ENCODE measurements at places on chromosomes 7 and 10.
A peak's percentile ranks its signal among the peaks of the same experiment; 100 is the strongest.

DNA sequence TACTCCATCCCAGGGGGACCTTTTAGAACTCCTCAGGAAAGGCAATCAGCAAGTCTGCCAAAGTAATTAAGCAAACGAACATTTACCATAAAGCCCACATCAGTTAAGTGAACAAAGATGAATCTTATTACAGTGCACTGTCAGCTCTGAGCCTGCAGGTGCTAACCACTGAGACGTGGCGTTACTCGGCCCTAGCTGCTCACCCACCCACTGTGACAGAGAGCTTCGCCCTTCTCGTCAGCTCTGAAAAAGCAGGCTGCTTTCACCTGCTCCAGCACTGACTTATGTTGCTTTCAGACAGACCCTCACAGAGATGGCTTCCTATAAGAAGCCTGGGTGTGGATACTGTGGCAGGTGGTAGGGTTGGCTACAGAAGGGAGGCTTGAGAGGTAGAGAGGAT lies 57.7 kb upstream of the KCNIP2 start:
- no peak for DNase-seq

GRCh38 chr10:125711110-125711750 lies 8.3 kb upstream of the EDRF1 start:
- no peak for DNase-seq

GRCh38 chr7:16753932-16754855 lies 639 bp downstream of the TSPAN13 start:
- DNase-seq: peak; percentile 18

DNA sequence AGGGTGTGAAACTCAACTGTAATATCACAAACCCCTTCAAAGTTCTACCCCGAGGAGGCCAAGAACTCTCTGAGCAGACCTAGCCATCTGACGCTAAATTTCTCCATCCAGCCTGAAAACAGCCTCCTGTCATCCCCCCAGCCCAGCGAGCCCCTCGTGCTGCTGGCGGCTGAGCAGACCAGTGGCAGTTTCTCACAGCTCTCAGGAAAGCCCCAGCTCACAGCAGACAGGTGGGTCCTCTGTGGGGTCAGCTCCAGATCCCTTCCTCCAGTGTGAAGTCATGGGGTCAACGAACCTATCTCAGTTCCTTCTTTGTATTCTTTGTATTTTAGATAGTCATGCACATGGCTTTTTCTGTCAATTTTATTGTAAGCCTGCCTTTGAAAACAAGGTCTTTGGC lies 7.8 kb downstream of the GARIN1A start:
- no peak for DNase-seq

GRCh38 chr7:78037603-78038002 lies 239.0 kb downstream of the PHTF2 start:
- DNase-seq: no peak

DNA sequence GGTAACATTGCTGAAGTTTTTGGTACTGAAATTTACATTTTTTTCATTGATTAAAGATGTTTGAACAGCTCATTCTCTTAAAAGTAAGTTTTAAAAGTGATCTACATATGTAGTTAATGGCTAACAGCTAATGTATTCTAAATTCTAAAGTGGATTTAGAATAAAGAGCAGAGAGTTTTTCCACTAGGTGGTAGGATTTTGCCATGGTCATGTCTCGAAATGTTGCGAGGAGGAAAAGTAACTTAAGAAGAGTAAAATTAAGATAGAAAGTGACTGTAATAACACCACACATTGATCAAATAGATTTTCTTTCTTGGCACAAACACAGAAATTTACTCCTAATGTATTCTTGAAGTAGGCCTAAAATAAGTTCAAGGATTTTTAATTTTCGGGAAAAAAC lies 19.8 kb downstream of the LSMEM1 start:
- DNase-seq: no peak

DNA sequence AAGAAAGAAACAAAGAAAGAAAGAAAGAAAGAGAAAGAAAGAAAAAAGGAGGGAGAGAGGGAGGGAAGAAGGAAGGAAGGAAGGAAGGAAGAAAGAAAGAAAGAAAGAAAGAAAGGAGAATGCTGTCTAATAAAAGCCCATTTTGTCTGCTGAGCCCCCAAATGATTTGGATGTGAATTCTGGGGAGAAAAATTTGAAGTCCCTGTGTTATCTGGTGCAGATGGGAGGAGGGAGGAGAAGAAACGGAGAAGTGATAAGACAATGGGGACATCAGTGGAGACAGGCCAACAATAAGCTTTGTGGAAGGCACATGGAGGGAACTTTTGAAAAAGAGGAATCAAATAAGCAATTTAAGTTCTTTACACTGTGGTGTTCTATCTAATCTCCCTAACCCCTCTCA lies 24.6 kb upstream of the TMEM273 start:
- no peak for DNase-seq

DNA sequence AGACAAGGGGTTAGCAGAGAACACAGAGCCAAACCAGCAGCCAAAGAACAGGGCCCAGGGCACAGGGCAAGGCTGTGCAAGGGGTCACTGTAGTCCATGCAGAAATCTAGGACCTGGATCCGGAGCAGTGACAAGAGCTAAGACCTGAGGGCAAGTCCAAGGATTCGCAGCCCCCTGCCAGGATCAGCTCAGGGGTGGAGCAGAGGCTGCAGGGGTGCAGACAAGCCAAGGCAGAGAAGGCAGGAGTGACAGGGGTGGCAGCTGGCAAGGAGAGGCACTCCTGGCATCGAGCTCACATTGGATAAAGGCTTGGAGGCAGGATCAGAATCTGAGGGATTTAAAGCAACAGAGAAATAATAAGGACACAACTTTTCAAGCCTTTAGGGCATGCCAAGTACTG lies 80.7 kb upstream of the NANOS1 start:
- no peak for DNase-seq

- no peak for DNase-seq
Measured at GRCh38 chr10:42887734-42888503, 105.3 kb downstream of the BMS1 start.

GRCh38 chr7:3200504-3200903 lies 100.5 kb upstream of the SDK1 start:
- DNase-seq: peak; percentile 37

DNA sequence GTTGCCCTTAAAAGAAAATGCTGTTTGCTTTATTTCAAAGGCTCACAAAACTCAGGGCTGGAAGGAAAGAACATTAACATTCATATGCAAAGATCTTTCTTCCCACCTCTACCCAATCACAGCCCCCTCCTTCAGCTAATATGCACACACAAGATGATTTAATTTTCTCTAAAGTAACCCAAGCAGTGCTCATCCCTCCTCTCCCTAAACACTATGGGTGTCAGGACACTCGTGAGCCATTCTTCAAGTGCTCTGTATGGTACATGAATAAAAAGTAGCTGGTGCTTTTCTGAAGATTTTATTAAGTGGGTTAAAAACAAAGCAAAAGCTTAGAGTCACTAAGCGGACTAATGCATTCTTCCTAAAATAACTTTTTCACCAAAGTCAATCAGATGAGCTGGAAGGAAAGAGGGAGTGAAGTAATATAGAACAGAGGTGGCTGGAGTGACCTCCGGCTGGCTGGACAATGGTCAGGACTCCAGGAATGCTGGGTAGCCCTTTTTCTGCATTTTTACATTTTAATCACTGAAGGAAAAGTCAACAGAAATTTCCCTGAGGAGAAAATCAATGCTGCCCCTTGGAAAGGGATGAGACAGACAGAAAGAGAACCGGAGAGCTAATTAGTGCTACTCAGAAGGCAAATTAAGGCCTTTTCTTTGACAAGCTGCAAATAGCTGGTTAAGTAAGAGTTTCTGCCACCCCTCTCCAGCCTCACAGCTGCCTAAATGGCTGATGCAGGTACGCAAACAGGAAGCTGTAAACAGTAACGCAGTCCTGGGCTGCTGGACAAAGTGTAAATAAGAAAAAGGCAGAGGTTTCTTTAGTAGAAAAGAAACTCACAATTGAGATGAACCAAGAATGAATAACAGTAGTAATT lies 6.6 kb downstream of the DGKI start:
- no peak for DNase-seq

DNA sequence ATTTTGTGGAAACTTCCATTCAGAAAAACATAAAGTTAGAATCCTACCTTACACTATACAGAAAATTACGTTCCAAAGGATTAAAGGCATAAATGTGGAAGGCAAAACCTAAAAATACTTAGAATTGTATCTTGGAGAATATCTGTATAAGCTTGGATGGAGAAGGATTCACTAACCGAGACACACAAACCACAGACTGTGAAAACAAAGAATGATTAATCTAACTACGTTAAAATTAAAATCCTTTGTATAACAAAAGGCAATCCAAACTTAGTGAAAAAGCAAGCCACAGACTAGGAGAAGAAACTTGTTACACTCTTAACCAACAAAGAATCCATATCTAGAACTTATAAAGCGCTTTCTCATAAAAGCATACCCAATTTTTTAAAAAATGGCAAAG lies 678.8 kb downstream of the INHBA start:
- DNase-seq: no peak

DNA sequence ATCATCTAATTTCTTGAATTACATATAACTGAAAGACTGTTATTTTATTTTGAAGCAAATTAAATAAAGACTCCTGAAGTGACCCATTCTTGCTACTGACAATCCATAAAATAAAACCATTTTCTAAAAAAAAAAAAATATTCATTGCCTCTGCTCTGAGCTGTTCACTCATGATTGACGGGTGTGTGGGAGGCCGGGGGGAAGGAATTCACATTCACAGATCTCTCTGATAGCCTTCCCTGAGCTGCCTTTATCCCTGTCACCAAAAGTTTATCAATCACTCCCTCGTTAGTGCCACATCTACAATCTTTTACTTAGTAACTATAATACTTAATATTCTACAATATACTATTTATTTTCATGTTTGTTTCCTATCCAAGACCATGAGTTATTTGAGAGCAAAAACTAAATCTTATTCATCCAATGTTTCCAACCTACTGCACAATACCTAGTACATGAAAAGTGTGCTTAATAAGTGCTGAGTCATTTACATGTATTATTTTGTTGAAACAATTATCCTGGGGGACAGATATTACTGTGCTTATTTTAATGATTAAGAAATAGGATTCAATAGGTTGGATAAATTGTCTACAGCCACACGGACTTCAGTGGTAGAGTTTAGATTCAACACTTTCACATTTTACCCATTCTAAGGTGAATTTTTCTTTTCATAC lies 618.7 kb downstream of the PHTF2 start:
- no peak for DNase-seq

DNA sequence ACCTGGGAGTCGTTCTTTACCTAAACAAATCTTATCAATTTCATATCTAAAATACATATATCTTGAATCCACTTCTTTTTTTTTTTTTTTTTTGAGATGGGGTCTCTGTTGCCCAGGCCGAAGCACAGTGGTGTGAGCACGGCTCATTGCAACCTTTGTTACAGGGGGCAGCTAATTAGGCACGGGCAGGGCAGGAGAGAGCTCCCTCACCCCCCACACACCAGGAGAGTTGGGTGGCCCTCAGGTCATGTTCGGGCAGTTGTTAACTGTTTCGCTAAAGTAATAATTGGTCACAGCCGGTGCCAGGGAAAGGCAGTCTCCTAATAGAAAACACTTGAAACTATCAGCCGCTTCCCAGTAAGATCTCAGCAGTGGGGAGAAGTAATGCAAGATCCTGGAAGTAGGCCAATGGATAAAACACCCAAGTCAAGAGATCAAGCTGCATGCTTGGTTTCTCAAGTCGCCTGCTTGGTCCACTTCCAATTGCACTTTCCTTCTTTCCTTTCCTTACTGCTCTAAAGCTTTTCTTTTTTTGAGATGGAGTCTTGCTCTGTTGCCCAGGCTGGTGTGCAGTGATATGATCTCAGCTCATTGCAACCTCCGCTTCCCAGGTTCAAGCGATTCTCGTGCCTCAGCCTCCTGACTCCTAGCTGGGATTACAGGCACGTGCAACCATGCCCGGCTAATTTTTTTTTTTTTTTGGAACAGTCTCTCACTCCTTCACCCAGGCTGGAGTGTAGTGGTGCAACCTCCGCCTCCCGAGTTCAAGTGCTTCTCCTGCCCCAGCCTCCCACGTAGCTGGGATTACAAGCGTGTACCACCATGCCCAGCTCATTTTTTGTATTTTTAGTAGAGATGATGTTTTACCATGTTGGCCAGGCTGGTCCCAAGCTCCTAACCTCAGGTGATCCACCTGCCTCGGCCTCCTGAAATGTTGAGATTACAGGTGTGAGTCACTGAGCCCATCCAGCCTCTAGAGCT lies 21.3 kb upstream of the EFCAB10 start:
- DNase-seq: no peak

DNA sequence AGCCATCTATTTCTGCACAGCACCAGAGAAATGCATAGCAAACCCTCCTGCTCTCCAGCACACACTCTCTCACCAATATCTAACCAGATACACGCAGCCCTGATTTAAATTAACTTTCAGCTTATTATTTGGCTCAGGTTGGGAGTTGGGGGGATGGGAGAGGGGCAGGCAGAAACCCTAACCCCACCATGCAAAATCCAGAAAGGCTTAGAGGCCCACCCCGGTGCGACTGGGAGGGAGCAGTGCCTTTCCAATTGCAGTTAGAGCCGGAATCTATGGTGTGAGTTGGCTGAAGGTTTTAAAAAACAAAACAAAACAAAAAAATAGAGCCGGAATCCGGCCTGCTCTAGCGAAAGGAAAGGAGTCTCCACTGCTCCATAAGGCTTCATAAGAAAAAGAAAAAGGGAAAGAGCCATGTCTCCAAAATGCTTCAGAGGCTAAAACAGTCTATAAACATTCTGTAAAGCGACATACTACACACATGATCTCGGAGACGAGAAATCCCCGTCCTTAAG lies 2.9 kb downstream of the IGF2BP3 start:
- DNase-seq: no peak

- no peak for DNase-seq
Measured at GRCh38 chr10:514137-514671, 175.3 kb downstream of the DIP2C start.

GRCh38 chr10:22693371-22693784 lies 21.0 kb downstream of the PIP4K2A start:
- DNase-seq: peak; percentile 64

DNA sequence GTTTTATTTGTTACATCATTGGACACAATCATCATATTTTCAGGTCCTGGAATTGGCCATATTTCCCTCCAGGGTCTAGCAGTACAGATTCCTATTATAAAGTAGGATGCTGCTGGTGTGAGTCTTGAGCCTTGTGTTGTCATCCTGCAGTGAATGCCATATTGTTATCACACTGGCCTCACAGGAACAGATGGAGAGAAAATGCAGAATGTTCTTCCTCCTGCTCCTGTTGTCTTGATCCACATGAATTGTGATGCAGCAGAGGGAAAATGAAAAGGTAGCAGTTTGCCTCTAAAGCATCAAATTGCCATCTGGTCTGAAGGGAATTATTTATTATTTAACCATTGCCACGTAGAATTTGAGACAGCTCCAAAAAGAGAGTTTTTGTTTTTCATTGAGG lies 248.6 kb downstream of the GPAM start:
- no peak for DNase-seq

All from activated CD4-positive, alpha-beta T cell treated with anti-CD3 and anti-CD28 coated beads, Interleukin-2, Interleukin-6, amounts not matched to agents 100 ng/mL and 50 ng/mL, durations not matched to agents 16 hours and 8 hours (primary cell).